ENCODE measurements at places on chromosomes 13 and 19. TPM values are rescaled to one million over a fixed set of nuclear protein-coding genes. Genes with fewer than 3 reads are reported as not detected.

The GIPC3 gene
- total RNA-seq, result 0.30 TPM

The CYP2A6 gene
- not detected for total RNA-seq

The ZNF763 gene
- 0.22 TPM for total RNA-seq

The ETV2 gene
- not detected for total RNA-seq

The CDX2 gene
- total RNA-seq, result not detected

All from psoas muscle (tissue), 8 donors.